ENCODE measurements at places on chromosomes 11 and 22.

GRCh38 chr11:2524446-2525165 lies 79.8 kb downstream of the KCNQ1 start:
- no peaks in the 10 kb centered on the region for H3K4me1 ChIP-seq
- DNase-seq: no peak
- no peak overlapping the region for H3K27ac ChIP-seq
- no peak overlapping the region for H3K4me3 ChIP-seq
- H3K36me3 ChIP-seq: no peaks in the 10 kb centered on the region

- no peak overlapping the region for H3K4me3 ChIP-seq
- no peaks in the 10 kb centered on the region for H3K4me1 ChIP-seq
- no peaks in the 10 kb centered on the region for H3K27me3 ChIP-seq
- no peaks in the 10 kb centered on the region for H3K36me3 ChIP-seq
- no peak for DNase-seq
- H3K27ac ChIP-seq: no peak overlapping the region
Observed at GRCh38 chr22:25626624-25626990, 62.1 kb downstream of the GRK3 start.

DNA sequence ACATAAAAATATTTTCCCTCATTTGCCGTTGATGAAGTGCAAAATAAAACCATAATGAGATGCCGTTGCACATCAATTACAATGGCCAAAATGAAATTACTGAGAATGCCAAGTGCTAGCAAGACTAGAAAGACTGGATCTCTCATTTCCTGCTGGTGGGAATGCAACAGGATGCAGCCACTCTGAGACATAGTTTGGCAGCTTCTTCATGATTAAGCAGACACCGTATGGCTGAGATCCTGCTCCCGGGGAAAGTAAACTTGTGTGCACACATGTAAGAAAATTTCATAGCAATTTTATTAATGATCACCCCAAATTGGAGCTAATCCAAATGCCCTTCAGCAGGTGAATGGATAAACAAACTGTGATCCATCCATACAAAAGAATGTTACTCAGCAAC lies 1013.2 kb downstream of the TBC1D22A start:
- no peaks in the 10 kb centered on the region for H3K27me3 ChIP-seq
- no peaks in the 10 kb centered on the region for H3K4me1 ChIP-seq
- no peak overlapping the region for H3K4me3 ChIP-seq
- DNase-seq: no peak
- no peak overlapping the region for H3K27ac ChIP-seq
- no peaks in the 10 kb centered on the region for H3K36me3 ChIP-seq

DNA sequence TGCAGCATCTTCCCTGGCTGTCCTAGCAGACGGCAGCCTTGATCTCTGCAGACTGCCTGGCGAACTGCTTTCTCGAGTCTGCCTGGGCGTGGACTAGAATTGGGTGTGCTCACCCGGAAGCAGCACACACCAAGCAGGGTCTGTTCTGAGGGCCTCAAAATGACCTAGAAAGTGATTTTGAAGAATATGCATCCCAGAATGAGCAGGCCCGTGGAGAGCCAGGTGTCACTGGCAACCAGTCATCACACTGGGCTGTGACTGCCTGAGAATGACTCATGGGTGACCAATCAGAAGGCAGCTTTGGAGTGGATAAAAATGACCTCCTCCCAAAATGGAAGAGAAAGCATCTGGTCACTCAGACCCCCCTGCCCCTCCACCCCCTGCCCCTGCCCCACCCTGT lies 114.9 kb upstream of the NECTIN1 start:
- no peak for DNase-seq
- no peak overlapping the region for H3K4me3 ChIP-seq
- H3K27me3 ChIP-seq: no peaks in the 10 kb centered on the region
- no peak overlapping the region for H3K27ac ChIP-seq
- no peaks in the 10 kb centered on the region for H3K4me1 ChIP-seq
- no peaks in the 10 kb centered on the region for H3K36me3 ChIP-seq

- no peak overlapping the region for H3K4me3 ChIP-seq
- H3K36me3 ChIP-seq: no peaks in the 10 kb centered on the region
- DNase-seq: no peak
- no peaks in the 10 kb centered on the region for H3K27me3 ChIP-seq
Observed at GRCh38 chr22:40654522-40655167, 18.1 kb upstream of the MRTFA start.

DNA sequence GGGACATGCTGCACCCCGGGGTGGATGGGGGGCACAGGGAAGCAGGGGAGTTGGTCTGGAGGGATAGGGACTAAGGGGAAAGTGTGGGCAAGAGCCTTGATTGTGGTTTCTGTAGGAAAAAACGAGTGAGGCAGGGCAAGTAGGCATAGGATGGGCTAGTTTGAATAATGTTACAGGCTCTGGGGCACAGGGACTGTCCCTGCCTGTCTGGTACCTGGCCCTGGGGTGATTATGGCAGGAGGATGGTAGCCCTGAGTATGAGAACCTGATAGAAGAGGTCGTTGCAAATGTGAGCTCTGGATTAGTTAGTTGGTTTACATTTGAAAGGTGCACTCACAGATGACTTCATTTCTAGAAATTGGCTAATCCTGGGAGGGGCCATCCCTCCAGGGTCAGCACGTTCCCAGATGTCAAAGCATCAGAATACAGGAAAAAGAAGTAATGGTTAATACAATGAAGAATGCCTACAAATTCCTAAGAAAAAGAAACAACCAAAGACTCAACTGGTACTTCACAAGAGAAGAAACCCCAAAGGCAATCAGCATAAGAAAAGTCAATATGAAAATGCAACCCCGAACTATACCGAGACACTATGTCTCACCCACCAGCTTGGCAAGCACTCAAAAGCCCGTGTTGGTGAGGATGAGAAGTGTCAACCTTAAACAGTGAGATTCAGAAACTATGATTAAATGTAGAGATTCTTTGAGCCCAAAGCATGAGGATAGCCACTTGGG lies 11.3 kb upstream of the SMIM38 start:
- no peaks in the 10 kb centered on the region for H3K4me1 ChIP-seq
- no peak overlapping the region for H3K4me3 ChIP-seq
- no peak for DNase-seq
- H3K36me3 ChIP-seq: no peaks in the 10 kb centered on the region
- H3K27ac ChIP-seq: no peak overlapping the region

- no peaks in the 10 kb centered on the region for H3K27me3 ChIP-seq
- H3K4me3 ChIP-seq: no peak overlapping the region
- no peaks in the 10 kb centered on the region for H3K36me3 ChIP-seq
- H3K27ac ChIP-seq: no peak overlapping the region
Observed at GRCh38 chr11:128334311-128335044, 252.9 kb downstream of the ETS1 start.

- H3K4me3 ChIP-seq: no peak overlapping the region
- H3K27ac ChIP-seq: no peak overlapping the region
- DNase-seq: no peak
- no peaks in the 10 kb centered on the region for H3K4me1 ChIP-seq
- H3K27me3 ChIP-seq: no peaks in the 10 kb centered on the region
- no peaks in the 10 kb centered on the region for H3K36me3 ChIP-seq
Observed at GRCh38 chr11:27115051-27115650, 74.5 kb downstream of the BBOX1 start.

DNA sequence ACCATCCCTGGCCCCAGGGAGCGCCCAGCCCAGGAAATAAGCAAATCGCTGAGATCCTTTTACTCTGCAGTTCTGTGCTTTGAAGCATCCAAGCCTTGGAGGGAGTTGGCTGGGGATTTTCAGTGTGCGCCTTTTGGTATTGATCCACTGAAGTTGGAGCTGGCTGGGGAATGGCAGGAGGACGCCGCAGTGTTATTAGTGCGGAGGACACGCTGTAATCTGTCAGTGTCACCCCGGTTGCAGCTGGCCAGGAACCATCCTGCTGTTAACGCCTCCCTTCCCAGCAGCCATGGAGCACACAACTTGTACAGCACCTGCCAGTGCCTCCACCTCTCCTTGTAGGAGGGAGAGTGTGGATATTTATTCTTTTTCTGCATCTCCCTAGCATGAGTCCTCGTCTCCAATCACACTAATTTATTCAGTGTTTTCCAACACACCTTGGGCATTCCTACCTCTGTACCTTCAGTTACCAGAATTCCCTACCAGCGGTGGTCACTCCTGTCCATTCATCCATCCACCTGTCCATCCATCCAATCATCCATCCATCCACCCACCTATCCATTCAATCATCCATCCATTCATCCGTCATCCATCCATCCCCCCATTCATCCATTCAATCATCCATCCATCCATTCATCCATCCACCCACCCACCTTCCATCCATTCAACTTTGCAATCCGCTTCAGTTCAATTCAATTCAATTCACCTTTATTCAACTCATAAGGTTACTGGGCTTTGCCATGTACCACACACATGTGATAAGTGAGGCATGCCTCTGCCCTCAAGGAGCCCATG lies 21.9 kb upstream of the EIF3D start:
- no peak for DNase-seq
- H3K36me3 ChIP-seq: no peaks in the 10 kb centered on the region
- no peak overlapping the region for H3K27ac ChIP-seq
- peaks cover 5% of the 10 kb centered on the region for H3K27me3 ChIP-seq
- no peak overlapping the region for H3K4me3 ChIP-seq

DNA sequence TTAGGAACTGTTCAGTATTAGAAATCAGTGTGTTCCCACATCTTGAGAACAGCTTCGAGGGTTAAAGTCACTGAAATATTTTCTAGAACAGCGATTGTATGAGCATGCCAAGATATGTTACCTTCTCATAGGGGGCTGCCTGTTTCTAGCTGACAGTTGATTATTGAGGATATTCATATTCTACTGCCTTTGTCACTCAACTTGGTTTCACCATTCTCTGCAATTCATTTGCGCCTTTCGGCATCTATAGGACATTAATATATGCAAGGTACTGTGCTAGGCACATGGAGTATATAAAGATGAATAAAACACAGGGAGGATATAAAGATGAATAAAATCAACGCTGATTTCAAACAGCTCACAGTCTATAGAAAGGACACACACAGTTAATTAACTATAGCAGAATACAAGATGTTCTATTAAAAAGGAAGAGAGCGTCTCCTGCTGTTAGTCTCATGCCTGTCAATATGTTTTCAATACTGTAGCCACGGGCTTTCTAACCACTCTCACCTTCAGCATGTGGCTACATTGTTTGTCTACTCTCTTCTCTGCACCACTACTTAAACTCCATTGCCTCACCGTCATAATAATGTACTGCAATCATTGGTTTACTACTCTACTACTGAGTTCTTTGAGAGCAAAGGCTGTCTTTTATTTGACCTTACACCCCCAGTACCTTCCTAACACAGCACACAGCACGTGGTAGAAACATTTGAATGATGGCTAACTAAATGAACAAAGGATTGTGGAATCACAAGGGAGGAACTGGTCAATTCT lies 81.9 kb downstream of the RAB30 start:
- no peak overlapping the region for H3K27ac ChIP-seq
- H3K4me3 ChIP-seq: no peak overlapping the region
- no peaks in the 10 kb centered on the region for H3K27me3 ChIP-seq
- no peaks in the 10 kb centered on the region for H3K36me3 ChIP-seq
- no peak for DNase-seq

All from effector memory CD4-positive, alpha-beta T cell (primary cell).